GF-D8 (cell line): ENCODE measurements at places on chromosomes 2 and 18.

GRCh38 chr18:59200787-59201186 is 19.2 kb upstream of the GRP start:
- no peak for DNase-seq

DNA sequence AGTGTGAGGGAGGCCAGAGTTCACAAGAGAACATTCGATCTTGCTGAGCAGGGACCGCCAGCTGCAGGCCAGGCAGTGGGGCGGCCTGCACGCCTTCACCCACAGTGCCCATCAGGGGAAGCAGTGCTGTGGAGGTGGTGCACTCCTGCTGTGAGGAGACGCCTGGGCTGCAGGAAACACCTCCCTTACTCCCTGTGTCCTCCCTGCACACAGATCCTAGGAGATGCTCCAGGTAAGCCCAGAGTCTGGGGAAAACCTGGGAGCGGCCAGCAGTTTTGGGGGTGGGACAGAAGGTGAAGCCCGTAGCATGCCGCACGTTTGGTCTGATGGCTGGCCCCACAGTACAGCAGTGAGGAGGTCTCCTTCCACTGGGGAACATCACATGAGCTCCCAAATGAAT is 180.8 kb upstream of the RAB6C start:
- DNase-seq: no peak

DNA sequence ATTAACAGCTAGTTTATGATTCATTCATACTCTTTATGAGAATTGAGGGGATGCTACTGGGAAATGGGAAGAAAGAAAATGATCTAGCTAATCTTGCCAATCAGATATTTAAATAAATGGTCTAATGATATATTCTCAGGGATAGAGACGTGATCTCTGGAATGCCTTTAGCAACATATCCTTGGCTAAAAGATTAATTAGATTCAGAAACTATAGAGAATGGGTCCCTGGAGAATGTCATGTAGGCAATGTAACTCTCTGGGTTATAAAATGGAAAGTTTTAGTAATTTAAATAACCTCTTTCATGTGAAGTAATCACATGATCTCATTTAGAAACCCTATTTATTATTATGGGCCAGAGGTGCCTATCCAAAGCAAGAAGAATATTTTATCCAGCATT is 771.0 kb upstream of the CDH2 start:
- DNase-seq: no peak

GRCh38 chr18:24212939-24213338 is 74.1 kb downstream of the CABYR start:
- DNase-seq: no peak

DNA sequence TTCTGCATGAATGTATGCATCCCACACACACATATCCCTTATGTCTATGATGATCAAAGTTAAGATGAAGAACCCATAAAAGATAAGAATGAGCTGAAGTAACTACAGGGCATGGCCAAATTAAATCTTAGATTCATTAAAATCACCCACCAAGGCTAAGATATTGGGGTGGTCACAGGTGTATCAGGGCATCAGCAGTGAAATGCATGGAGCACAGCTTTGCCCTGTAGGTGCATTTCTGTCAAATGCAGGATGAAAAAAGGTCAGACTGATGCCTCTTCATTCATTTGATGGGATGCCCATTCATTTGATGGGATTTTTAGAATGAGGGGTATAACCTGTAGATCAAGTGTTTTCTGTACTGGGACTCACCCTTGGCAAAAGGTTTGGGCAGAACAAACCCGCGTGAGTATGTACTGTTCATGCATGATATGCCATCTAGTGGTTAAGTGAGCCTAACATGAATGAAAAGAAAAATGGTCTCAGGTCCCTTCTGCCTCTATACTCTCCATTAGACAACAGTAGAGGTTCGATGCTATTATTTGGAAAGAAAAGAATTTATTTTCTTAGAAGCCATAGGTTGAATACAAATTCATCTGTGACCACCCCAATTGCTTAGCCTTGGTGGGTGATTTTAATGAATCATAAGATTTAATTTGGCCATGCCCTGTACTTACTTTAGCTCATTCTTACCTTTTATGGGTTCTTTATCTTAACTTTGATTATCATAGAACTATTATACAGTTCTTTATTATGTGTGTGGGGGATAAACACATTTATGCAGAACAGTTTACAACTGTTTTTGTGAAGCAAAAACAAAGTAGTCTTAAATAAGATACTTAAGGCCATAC is 43.2 kb upstream of the NOSTRIN start:
- peak; percentile 1 for DNase-seq

DNA sequence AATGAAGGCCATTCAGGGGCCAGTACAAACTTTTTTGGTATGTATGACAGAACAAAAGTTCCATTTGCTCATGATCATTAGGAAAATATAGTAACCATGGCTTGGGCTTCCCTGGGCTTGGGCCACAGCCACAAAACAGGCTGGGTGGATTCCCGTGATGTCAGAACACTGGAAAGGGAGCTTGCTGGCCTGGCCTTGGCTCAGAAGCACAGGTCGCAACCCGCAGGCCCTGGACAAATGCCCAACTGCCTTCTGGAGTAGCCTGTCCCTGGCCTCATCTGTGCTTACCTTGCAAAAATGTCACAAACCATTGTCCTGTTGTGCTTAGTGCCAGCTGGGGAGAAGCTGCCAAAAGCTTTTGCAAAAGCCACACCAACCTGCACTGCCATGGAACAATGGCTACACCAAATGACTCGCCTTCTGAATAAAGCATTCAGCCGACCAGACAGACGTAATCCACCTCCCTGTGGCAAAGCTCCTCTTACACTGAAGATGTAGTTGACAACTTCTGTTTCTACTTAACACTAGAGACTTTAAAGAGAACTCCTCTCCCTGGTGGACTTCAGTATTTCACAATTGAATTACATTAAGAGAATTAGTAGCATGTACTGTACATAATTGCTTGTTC is 125.5 kb downstream of the ANKRD44 start:
- no peak for DNase-seq

- DNase-seq: no peak
Observed at GRCh38 chr2:64338910-64339500, 115.0 kb upstream of the LGALSL start.

GRCh38 chr18:8151181-8151580 is 458.1 kb upstream of the RAB12 start:
- no peak for DNase-seq
